ENCODE measurements at places on chromosomes 6 and 20.

DNA sequence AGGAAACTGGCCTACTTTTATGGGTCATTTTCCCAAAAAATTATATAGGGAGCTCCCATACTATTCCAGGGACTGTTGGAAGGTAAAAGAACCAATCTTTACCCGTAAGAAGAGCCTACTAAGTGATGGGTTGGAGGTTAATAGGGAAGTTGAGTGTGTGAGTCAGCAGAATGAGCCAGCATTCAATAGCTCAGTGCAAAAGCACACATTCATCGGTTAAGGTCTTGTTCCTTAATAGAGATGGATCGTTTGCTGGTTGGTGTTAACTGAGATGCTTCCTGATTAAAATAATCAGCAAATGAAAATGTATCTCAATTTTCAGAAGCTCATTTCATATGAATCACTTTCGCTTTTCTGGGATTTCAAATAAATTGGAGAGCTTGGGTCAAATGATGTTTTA lies 115.3 kb upstream of the MRPS10 start:
- DNase-seq: no peak

- DNase-seq: no peak
Observed at GRCh38 chr20:37529214-37529967, 1.7 kb upstream of the BLCAP start.

GRCh38 chr20:39269493-39270217 lies 307.5 kb downstream of the DHX35 start:
- no peak for DNase-seq

- no peak for DNase-seq
Observed at GRCh38 chr6:153216789-153217188, 85.7 kb upstream of the RGS17 start.

DNA sequence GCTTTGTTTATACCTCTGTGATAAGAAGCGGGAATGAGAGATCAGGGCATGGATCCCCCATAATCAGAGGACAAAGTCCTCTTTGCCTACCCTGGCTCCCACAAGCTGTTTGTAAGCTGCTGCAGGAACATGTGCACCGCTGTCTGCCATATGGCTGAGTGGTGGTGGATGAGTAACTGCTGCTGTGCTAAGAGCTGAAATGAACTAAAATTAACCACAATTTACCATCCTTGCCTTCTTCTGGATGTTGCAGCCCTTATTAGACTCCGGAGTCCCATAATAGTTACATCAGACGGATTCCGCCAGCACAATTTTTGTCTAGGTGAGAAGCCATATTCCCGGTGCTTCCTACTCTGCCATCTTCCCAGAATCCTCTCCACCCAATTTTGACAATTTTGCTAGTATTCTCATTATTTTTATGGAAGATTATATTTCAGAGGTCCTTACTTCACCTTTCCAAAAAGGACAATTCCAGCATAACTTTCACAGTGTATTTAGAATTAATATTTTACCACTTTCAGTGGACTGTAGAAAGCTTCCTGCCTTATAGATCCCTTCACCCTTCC lies 6.0 kb upstream of the CMTR1 start:
- no peak for DNase-seq

GRCh38 chr6:46592046-46592445 lies 60.6 kb downstream of the CYP39A1 start:
- no peak for DNase-seq

GRCh38 chr20:32116079-32116521 lies 6.6 kb downstream of the TM9SF4 start:
- no peak for DNase-seq

GRCh38 chr6:150783813-150784212 lies 81.7 kb upstream of the MTHFD1L start:
- DNase-seq: no peak

GRCh38 chr6:33604941-33605854 lies 15.9 kb upstream of the ITPR3 start:
- DNase-seq: no peak

DNA sequence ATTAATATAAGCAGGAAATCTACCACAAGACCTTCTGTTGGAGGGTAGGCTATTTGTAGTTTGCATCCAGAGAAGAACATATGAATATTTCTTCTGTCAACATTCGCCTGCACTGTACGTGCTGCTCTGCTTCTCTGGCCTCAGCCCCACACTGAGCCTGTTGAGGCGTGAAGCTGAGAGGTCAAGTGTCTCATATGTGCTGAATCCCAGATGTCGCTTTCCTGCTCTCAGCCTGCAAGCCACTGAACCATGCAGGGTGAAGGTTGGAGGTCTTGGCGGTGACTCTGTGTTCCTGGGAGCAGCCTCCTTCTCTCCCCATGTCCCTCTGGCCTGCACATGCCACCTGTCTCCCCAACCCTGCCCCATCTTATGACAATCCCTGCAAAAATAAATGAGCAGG lies 83.6 kb downstream of the TMEM170B start:
- DNase-seq: no peak

GRCh38 chr6:3131695-3132094 lies 13.2 kb downstream of the BPHL start:
- no peak for DNase-seq

Data from stimulated activated CD4-positive, alpha-beta T cell treated with anti-CD3 and anti-CD28 coated beads, Interleukin-15, amount 100 ng/mL, for 1 hour (primary cell).